ENCODE measurements at places on chromosomes 7 and 10.

DNA sequence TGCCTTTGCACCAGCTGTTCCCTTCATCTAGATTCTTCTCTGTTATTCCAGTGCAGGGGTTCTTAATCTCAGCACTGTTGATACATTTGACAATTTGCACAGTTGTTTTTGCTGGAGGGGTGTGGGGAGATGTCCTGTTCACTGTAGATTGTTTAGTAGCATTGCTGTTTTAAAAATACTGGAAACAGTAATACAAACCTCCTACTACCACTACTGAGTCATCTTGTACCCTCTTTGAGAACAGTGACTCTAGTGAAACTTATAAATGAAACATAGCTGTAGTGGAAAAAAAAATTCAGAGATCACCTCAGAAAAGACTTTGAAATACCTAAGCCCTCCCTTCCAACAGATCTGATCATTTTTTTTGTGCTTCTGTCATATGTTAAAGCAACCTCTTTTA is 154.8 kb upstream of the TMEM196 start:
- DNase-seq, result no peak

GRCh38 chr10:13080643-13081042 is 19.3 kb upstream of the OPTN start:
- DNase-seq, result no peak

- no peak for DNase-seq
Measured at GRCh38 chr10:116972131-116972530, 32.9 kb downstream of the SHTN1 start.

GRCh38 chr7:112010994-112011393 is 195.2 kb downstream of the DOCK4 start:
- DNase-seq, result no peak

GRCh38 chr10:126301701-126302475 is 86.4 kb downstream of the ADAM12 start:
- DNase-seq, result no peak

DNA sequence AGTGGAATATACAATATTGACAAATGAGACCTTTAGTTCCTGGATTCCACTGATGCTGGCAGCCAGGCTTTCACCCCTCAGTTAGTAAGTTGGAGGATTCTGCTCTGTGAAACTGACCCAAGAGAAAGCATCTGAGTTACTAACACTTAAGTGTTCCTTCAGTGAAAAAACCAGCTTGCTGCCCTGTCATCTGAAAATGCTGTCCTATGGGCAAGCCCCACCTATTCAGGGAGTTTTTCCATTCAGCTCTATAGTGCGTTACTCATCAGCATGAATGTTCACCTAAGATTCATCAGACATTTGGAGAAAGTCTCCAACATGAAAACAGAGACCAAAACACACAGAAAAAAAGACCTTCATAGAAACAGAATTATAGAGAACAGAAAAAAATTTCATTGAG is 37.9 kb downstream of the PRPF18 start:
- DNase-seq, result no peak

DNA sequence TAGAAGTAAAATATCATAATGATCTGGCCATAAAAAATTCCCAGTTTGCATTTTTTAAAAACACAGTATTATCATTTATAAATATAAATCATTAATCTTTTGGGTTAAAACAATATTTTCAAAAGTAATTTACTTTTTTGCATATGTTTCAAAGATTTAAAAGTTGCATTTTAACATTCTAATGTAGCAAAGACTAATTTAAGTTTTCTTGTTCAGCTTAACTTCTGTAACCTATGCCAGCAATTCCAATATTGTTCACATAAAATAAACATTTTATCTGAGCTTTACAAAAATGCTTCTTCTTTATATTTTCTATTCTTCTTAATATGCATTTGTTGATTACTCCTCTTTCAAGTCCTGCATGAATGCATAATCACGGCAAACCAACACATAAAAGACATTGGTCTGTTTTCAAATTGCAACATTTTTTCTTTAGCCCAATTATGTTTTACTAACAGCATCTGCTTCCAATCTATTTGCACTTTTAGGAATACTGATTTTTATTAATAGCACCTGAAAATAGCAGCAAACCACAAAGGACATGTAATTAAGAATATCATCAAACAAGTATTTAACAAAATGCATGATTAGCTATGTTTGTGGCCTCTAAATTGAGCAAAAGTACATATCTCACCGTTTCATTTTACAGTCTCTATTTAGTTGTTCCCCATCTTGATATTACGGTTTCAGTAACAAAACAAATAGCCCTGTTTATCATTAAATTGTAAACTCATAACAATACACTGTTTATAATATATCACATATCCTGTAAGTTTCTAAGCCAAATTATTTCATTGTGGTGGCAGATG is 286.9 kb upstream of the NFE2L3 start:
- no peak for DNase-seq
